ENCODE measurements at places on chromosomes 12 and 14.

DNA sequence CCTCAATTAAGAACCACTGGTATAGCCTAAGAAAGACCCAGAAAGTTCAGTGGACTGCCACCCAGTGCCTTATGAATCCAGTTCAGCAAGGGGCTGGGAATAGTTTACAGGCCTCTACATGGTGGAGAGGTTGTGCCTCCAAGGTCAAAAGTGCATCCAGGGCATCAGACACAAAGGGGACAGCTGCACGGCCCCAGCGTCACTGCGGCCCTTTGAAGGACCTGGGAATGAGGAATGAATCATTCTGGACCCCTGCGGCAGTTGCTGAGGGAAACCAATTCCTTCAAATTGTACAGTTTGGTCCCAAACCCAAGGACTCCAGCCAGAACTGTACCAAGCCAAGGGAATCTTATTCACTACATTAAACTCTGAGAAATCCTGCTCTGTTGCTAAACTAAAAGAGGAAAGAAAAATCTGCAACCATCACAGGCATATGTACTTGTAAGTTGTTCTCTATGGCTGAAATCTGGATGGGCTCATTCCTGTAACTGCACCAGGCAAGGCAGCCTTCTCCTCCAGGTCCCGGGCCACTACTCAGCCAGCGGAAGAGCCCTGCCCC, 10.9 kb upstream of the NGB start:
- DNase-seq: no peak

GRCh38 chr12:54356951-54357356, 7.3 kb downstream of the GPR84 start:
- no peak for DNase-seq

DNA sequence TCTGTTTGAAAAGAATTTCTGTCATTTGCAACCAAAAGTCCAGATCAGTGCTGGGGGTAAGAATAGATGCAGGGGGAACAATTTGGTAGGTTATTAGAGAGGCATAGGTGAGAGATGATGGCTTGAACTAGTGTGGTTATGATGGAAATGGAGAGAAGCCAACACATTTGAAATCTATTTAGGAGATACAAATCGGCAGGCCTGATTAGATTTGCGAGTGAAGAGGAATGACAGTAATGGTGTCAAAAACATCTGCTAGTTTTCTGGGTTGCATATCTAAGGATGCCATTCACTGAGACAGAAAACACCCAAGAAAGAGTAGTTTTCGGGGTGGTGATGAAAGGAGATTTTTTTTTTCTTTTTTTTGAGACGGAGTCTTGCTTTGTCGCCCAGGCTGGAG, 138.1 kb downstream of the LMNTD1 start:
- DNase-seq: no peak

GRCh38 chr12:148676-149416, 65.1 kb downstream of the SLC6A12 start:
- no peak for DNase-seq

DNA sequence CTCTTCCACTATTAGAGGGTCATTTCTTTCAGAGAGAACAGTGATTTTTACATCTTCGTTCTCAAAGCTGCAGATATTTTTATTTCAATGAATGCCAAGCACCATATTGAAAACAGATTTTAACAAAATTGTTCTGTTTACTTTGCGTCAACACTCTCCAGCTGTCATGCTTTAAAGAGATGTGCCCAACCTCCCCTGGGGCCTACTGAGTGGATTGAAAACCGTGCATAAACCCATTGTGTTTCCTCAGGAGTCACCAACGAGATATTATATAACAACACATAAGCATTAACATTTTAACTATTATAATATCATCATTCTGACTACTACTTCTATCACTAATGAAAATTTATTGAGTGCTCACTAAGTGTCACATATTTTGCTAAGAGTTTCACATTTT, 81.6 kb downstream of the MYF5 start:
- DNase-seq: no peak

- DNase-seq: no peak
These were observed 148.7 kb downstream of the SMOC1 start for GRCh38 chr14:70027785-70028428.

- DNase-seq: no peak
These were observed 9.2 kb upstream of the HIP1R start for GRCh38 chr12:122825773-122826724.

DNA sequence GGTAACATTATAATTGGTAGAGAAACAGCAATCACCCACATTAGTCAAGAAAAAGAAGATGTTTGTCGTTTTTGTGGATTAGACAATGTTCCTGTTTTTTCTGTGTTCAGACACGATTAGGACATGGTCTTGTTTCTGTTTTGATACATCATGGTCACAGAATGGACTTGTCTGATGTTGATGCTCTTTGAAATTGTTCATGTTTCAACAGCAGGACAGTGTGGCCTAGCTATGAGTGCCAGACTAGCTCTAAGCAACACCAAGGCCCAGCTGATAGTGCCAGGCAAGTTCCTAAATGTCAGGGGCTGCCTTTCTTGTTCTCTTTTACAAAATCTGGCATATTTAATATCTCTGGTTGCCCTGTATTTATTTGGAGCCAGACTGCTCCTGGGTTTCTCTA, 40.9 kb upstream of the TOMM20L start:
- no peak for DNase-seq

DNA sequence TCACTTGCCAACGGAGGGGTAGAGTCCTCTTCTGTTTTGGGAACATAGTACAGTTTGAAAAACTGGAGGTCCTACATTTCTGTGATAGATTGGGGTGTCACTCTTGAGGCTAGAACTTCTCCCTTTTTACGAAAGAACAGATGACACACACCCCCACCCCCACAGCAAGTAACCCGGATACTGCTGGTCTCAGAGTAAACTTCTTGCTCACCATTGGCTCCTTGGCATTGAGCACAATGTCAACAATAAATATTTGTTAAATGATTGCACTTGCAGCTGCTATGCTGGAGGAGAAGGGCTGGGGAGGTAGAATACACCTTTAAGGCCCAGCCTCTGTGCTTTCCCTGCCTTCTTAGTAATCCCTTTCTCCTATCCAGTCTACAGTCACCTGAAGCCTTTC, 149.8 kb downstream of the TGFB3 start:
- DNase-seq: no peak

DNA sequence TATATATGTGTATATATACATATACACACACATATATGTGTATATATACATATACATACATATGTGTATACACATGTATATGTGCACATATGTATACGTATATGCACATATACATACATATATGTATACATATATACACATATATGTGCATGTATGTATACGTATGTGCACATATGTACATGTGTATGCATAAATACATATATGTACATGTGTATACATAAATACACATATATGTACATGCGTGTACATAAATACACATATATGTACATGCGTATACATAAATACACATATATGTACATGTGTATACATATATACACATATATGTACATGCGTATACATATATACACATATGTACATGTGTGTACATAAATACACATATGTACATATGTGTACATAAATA, 33.3 kb upstream of the ZNF740 start:
- no peak for DNase-seq

DNA sequence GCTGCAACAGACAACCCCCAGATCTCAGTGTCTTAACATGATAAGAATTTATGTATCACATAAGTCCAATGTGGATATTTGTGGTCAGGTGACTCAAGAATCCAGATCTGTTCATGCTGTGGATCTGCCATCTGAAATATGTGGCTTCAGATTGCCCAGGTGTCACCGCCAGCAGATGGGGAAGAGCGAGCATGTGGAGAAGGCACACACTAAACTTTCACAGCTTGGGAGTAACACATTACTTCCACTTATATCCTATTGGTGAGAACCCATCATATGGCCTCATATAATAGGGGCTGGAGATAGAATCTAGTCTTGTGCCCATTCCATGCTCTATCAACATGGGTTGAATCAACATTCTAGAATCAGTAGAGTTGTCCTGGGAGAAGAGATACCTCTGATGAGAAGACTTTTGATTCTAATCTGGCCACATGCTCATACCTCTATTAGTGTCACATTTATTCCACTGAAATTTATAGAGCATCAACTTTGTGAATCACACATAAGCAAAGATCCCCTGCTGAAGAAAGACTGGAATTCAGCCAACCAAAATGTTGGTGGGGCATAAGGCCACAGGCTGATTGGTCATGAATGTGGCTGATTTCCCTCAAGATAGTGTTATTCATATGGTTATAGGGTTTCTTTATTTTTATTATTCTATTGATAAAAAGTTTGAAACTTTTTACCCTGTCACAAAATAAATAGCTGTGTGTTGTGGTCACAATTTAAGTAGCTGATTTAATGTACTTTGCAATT, 6.0 kb upstream of the CALCOCO1 start:
- DNase-seq: no peak

DNA sequence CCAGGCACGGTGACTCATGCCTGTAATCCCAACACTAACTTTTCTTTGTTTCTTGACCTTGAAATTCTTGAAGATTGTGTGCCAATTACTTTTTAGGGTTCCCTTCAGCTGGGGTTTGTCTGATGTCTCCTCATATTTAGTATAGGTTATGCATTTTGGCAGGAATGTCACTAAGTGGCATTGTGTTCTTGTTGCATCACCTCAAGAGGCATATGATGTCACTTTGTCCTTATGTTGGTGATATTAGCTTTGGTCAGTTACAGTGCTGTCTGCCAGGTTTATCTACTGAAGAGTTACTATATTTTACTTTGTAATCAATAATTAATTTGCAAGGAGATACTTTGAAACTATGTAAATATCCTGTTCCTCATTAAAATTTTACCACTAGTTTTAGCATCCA, 61.0 kb upstream of the BTG1 start:
- DNase-seq: no peak

DNA sequence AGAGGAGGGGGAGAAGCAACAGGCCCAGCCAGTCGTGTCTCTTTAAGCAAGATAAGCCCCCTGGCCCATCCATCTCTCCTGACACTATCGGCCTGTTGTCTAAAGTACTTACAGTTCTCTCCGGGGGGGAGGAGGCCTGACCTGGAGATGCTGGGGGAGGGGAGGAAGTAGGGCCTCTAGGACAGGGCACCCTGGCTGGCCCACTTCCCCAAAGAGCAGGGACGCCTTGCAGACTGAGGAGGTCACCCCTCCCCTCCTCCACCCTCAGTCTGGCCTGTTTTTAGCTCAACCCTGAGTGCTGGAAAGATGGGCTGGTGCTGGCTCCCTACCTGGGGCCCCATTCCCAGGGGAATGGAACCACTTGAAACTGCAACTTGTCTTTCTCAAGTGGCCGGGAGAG, 70.3 kb downstream of the TBX5 start:
- DNase-seq: no peak

DNA sequence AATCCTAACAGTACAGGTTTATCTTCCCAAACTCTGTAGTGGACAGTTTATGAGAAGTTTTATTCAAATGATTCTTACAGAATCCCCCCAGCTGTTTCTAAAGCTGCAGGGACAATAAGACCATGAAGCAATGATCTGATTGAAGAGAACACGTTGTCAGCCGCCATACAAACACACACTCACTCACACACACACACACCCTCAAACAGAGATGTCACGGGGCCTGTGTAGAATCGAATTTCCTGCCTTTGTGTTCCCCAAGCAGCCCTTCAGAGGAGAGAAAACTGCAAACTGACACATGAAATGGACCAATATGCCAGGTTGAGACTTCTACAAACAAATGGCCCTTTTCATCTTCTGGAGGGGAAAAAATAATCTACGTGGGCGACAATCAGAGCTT, 80.5 kb upstream of the TBX3 start:
- DNase-seq: no peak

- no peak for DNase-seq
These were observed 976 bp downstream of the PEX5 start for GRCh38 chr12:7190268-7191055.

- no peak for DNase-seq
These were observed 395 bp upstream of the GNB3 start for GRCh38 chr12:6840330-6840729.

- DNase-seq: peak; percentile 51
These were observed 29.2 kb downstream of the ZCCHC8 start for GRCh38 chr12:122471324-122472226.

DNA sequence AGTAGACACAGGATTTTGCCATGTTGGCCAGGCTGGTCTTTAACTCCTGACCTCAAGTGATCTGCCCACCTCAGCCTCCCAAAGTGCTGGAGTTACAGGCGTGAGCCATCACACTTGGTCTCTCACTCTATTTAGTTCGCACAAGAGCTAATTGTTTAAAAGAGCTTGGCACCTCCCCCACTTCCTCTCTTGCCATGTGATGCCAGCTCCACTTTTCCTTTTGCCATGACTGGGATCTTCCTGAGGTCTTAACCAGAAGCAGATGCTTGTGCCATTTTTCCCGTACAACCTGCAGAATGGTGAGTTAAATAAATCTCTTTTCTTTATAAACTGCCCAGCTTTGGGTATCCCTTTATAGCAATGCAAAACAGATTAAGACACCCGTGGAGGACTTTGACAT, 200.1 kb upstream of the FRMD6 start:
- DNase-seq: no peak

GRCh38 chr14:72700338-72701236, 193.3 kb downstream of the DPF3 start:
- no peak for DNase-seq

- no peak for DNase-seq
These were observed 130.9 kb upstream of the PLEKHA5 start for GRCh38 chr12:18998343-18999261.

- DNase-seq: no peak
These were observed 34.1 kb upstream of the SPTSSA start for GRCh38 chr14:34496007-34496678.

DNA sequence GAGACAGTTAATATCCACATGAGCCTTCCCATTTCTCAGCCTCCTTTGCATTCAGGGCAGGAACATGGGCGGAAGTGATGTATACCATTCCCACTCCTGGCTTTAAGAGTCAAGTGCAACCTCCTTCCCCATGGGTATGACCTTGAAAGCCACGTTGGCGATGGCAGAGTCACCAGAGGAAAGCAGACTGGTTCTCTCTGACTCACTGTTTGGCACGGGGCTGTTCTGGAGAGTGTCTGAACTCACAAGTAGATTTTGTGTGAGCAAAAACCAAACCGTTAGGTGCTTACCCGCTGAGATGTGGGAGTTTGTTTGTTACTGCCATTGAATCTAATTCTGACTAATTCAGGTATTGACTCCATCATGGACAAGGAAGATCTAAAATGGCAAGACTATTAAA, 36.7 kb upstream of the PZP start:
- no peak for DNase-seq
